Stimulated activated CD4-positive, alpha-beta T cell treated with anti-CD3 and anti-CD28 coated beads, TNF-alpha, amount 100 ng/mL, for 4 hours (primary cell): ENCODE measurements at places on chromosomes 13 and 19.

DNA sequence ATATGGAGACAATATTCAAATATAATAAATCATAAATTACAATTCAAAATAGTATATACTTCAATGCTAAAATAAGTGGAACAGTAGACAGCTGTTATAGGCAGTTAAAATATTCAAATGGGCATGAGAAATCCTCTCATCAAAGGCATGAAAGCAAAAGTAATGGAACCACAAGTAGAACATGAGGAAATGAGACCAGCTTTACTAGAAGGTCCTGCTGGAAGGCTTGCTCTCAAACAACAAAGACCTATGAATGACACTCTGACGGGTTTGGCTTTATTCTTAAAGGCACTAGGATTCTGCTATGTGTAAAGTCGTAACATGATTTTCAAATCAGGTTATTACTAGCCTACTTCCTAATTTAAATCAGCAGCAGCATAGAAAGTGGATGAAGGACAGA lies 148.1 kb downstream of the VWA8 start:
- no peak for DNase-seq

GRCh38 chr19:55703790-55704215 lies 28.8 kb downstream of the EPN1 start:
- DNase-seq, result no peak

DNA sequence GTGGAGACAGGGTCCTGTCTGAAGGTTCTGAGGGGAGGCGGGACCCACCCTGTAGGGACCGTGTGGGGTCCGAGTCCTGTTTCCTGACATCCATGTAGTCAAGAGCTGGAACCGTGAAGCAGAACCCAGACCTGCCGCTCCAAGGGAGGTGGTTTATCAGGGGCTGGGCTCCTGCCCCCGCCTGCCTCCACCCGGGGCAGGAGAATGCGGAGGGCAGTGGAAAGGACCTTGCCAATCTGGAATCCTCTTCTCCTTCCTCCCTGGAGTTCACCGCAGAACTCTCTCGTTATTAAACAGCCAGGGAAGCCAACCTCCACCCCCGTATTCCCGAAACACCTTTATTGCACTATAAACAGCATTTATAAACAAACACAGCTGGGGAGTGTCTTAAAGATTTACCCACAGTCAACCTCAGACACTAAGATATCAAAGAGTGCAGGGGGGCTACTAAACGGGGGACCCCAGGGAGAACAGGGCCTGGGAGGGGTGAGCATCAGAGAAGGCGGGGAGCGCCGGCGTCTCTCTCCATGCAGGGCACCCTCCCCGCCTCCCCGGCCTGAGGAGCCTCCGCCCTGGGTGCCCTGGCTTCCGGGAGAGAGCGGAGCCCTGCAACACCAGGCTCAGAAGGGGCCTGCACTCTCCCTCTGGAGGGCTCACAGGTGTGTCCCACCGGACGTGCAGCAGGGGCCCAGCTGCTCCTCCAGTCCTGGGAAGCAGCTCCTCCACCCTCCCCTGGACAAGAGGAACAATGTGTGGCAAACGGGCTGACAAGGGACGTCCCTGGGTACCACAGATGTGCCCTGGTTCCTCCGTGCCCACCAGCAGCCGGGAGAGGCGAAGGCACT lies 3.6 kb downstream of the C2CD4C start:
- DNase-seq, result no peak

DNA sequence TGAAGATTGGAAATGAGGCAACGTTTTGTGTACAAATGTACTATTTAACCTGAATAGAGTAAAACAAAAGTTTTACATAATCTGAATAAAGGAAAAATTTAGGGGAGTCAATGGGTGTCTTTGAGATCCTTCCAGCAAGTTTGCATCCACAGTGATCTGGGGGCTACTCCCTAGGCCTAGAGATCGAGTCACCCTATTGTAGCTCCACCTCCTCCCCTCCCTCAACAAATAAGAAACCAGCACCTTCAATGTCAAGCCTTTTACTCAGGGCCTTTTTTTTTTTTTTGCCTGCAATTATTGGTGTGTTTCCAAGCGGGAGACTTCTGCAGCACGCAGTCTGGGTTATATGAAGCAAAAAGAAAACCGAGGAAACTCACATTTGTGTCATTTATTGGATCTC lies 16.3 kb upstream of the RAP2A start:
- no peak for DNase-seq

GRCh38 chr13:102779436-102780159 lies 6.0 kb upstream of the TEX30 start:
- DNase-seq, result no peak

- peak; percentile 23 for DNase-seq
Measured at GRCh38 chr19:10142701-10143375, 23.1 kb upstream of the EIF3G start.

DNA sequence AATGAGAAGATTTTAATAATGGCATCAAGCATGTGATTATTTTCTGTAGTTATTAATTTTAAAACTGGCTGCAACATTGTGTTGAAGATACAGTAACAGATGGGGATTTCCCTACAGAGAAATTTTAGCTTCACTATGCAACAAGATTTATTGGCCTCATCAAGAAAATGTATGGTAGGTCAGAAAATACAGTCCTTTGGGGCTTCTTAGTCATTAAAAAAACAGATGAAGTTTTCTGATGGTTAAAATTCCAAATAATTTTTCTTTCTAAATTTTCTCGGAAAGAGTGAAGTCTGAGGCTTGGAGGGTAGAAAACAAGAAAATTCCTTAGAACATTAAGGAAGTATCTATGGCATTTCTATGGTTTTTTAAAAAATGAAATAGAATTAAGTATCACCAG lies 1790.8 kb upstream of the PCDH20 start:
- no peak for DNase-seq

DNA sequence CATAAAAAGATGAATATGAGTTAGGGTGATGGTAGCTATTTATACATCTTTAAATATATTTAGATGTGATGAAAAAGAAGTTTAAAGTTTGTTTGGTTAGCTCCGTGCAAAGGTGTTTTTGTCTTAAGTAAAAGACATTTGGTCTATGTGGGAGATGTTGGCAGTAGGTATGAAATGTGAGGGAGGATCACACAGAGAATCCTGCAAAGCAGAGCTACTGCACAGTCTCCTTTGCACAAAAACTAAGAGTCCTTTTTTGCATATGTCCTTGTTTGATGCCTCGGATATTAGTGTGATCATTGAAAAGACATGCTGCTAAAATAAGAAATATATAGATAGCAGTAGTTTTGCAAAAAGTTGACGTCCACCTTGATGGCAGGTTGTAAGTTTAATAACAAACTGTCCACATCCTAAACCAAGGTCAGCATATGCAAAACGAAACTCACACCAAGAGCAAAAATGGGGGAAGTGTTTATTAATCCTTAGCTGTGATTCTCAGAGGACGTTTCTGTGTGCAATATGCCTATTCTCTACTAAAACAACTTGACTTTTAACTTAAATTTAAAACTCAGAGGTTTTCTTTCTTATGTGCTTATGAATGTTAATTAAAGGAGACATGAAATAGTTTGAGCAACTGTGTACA lies 870.1 kb downstream of the PCDH9 start:
- DNase-seq, result no peak

GRCh38 chr13:32549788-32550187 lies 11.2 kb upstream of the N4BP2L2 start:
- DNase-seq, result no peak

DNA sequence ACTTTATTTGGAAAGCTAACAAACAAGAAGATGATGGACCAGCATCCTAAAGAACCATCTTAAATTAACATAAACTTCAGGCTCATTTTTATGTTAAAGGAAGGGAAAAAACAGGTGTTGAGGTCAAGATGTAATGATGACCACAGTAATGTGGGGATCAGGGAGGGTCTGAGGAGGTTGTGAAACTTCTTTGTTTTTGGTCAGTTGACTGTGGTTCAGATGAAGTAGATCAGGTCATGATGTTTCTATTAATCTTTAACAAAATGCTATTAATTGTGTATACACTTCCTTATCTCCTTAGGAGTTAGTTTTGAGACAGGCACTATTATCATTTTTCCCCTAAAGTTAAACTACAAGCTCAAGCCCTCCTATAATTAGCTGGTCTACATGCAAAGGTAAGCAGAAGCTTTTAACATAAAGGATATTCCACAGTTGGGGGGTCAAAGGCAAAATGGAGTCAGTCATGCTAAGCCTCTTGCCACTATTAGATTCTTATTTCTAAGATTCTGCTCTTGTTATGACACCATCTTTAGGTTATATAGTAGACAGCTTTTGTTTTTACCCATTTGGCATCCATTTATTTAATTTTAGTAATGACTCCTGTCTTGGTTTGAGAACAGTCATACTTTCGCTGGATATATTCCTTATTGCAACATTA lies 800.1 kb upstream of the PCDH9 start:
- no peak for DNase-seq

- DNase-seq, result no peak
Measured at GRCh38 chr19:34067861-34068271, 104.4 kb upstream of the LSM14A start.

GRCh38 chr13:102846261-102847015 lies 606 bp downstream of the ERCC5 start:
- no peak for DNase-seq

- no peak for DNase-seq
Measured at GRCh38 chr13:104895521-104895920, 1639.9 kb downstream of the EFNB2 start.

GRCh38 chr13:112477070-112477619 lies 101.0 kb downstream of the SPACA7 start:
- no peak for DNase-seq

DNA sequence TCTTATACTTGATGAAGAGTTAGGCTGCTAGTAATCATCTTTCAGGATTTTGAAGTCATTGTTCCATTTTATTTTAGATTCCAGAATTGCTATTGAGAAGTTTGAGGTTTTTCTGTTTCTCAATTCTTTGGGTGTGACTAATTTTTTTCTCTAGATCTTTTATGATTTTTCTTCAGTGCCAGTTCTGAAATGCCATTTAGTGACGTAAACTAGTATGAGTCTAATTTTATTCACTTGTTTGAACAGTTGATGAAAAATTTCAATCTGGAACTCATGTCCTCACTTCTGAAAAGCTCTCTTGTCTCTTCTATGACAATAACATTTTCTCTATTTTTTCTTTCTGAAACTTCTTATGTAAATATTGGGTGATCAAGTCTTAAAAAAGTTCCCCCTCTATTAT lies 188.5 kb upstream of the HTR2A start:
- DNase-seq, result no peak

GRCh38 chr13:95708391-95708774 lies 31.4 kb downstream of the DNAJC3 start:
- DNase-seq, result no peak

DNA sequence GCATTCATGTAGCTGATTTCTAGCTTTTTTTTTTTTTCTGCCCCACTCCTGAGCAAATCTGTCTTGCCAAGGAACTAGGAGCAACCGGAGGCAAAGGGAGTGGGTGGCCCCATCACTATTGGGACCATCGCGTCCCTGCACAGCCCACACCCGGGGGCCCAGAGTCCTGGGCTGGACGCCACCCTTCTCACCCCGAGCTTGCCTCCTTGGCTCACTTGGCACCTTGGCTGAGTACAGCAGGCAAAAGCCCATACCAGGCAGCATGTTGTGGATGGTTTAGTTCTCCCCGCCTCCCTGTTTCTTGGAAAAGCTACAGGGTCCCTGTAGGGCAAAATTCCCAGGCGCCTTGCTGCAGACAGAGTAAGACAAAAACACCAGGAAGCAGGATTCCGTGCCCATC lies 13.7 kb downstream of the SMIM24 start:
- no peak for DNase-seq

DNA sequence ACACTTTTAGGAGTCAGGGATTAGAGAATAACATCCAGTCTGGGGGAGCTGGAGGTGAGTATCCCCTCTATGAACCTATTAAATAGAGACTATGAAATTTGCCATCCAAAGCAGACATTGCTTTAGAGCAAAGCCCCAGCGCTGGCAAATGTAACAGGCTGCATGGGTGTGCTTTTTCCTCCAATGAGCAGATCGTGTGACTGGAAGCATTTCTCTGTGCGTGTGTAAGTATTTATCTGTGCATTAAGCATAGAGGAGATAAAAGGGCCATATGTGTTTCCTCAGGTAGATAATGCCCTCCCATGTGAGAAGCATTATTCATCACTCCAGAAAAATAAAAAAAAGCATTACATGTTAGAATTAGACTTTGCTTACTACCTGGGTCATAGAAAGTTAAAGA lies 924 bp downstream of the TNFSF13B start:
- no peak for DNase-seq

DNA sequence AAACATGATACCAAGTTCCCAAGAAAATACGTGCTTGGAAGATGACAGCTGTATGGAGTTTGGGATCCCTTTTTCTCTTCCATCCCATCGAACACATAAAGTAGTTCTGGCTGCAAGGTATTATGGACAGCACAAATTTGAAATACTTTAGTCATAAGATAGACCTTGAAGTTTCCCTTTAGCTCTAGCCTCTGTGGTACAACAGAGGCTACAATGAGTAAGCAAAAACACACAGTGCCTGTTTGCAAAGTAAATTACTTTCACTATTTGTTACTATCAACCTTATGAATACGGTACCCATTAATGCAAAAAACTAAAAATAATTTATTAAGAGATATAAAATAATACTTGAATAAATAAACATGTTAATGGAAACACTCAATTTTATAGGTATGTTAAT lies 21.0 kb upstream of the LRCH1 start:
- DNase-seq, result no peak

DNA sequence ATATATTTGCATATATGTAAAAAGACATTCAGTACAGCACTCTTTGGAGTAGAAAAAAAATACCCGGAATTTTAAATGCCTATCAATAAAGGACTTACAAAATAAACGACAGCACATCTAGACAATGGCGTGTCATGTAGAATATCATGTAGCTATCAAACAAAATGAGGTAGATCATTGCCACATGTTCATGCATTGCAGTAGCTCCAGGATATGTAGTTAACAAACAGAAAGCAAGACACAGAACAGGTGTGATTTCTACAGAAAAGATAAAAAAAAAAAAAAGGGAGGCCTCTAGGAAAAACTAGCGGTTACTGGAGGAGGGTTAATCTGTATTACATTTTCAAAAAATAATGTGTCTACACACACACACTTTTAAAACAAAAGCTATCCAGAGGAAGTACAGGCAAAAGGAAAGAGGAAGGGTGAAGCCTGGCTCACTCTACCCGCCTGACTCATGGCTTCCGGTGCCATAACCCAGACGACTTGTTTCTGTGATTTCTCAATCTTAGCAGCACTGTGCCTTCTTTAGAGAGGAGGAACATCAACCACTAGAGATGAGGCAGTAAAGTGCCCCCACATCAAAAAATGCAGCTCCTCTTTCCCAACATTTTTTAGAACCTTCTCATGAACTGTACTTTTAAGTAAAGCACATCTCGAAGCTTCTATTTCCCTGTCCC lies 6.9 kb downstream of the KCTD12 start:
- peak; percentile 43 for DNase-seq
